ENCODE measurements at places on chromosomes 6 and 20.

DNA sequence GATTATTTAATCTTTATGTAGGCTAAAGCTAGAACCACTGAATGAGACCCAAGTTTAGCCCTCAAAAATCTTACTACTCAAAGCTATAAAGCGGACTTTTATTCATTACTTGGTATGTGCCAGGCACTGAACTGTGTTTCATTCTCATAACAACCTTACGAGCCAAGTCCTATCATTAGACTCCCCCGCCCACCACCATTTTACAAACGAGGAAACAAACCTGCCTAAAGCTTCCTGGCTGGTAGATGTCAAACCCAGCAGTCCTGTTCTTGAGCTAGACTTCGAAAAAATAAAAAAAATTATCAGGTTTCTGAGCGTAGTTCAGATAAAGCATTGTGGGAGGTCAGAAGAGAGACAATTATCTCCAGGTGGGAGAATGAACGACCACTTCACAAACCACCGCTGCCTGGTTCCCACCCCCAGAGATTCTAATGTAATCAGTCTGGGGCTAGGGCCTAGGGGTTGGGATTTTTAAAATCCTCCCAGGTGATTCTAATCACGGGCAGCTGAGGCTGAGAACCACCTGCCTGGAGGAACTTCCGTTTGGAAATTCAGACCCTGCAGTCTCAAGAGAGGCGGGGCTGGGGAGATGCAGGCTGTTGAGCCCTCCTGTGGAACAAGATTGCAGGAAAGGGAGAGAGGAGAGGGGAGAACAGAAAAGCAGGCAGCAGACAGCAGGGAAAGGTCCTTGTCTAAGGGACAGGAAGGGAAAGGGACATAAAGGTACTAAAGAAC lies 8.6 kb downstream of the ADTRP start:
- DNase-seq, result no peak

DNA sequence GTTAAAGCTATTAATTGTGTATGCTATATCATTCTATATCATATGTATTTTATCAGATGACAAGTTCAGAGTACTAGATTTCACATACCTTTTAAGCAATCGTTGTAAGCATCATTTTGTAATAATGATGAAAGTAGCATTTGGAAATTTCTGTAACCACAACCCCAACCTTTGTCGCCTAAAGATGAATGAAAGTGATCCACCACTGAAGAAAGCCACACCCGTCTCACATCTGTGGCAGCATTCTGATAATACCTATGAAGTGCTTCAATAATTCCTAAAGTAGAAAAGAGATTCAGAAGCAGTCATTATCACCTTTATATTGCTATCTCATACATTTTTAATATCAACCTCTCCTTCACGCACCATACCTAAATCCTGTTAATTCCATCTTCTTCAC lies 16.6 kb downstream of the ZUP1 start:
- no peak for DNase-seq

- DNase-seq, result no peak
Observed at GRCh38 chr6:44131892-44132291, 4.5 kb downstream of the TMEM63B start.

DNA sequence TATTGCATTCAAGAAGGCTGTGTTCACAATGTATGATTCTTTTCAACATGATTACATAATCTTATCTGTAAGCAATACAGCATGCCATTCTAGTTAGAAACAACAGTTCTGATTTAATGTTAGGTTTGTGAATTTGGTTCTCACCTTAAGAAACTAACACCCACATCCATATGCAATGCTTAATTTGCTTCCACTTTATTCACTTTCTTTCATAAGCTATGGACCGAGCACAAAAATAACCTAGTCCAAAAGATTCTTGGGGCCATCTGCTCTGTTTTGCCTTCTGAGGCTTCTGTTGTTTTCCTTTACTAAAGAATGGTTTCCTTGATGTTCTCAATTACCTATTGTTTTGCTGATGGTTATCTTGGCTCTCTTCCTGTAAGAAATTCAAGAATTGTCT lies 258.2 kb downstream of the EYS start:
- DNase-seq, result no peak

DNA sequence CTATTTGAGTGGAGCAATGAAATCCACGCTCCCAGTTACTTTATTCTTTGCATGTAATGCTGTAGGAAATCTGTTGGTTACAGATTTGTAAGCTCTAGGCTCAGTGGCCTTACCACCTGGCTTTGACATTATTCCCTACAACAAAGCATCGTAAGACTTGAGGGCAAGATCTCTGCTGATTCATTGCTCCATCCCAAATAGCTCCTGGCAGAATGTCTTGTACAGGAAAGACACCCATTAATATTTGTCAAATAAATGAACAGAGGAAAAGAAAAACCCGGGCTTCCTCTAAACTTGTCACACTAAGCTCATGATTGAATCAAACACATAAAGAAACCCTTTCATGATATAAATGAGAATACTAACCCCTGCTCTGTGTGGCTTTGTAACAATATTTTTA lies 357.5 kb upstream of the RNF217 start:
- DNase-seq, result no peak

- no peak for DNase-seq
Observed at GRCh38 chr20:49272654-49273053, 5.2 kb downstream of the ZNFX1 start.

- no peak for DNase-seq
Observed at GRCh38 chr6:117668736-117669135, 6.5 kb upstream of the NUS1 start.
